ENCODE measurements at places on chromosomes 2 and 18.

- no peak for DNase-seq
These were observed 326.8 kb downstream of the LRRTM1 start for GRCh38 chr2:79977792-79978191.

- no peak for DNase-seq
These were observed 198.9 kb downstream of the TWIST2 start for GRCh38 chr2:239046822-239047221.

- peak; percentile 38 for DNase-seq
These were observed 19.1 kb downstream of the HDAC4 start for GRCh38 chr2:239381709-239382134.

- DNase-seq: no peak
These were observed 5.9 kb downstream of the NEU4 start for GRCh38 chr2:241814643-241815476.

- no peak for DNase-seq
These were observed 5.3 kb downstream of the FHL2 start for GRCh38 chr2:105393373-105394055.

DNA sequence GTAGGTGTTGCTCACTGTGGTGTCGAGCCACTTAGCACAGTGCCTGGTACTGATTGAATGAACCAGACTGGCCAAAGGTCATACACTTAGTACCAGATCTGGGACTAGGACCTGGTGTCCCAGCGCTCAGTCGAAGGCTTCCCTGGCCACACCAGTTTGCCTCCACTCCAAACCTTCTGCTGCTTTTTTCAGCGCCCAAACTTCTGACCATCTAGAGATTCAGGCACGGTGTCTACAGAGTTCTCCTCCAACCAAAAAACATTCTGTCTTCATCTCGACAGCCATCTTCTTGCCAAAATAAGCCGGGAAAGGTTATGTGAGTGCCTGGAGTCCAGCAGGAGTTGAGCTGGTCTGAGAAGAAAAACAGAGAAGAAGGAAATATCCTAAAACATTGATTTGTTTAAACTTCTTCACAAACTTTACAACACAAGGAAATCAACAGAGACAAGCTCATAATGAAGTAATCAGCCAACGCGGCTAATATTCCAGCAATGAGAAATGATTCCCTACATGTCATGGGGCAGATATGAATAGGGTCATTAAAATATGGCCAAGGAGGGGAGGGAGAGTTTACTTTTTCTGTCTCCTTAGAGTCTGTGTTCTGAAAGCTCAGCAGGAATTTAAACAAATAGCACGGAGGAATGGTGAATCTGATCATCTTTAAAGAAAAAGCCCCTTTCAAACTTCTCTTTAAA is 2.3 kb upstream of the GLI2 start:
- no peak for DNase-seq

- DNase-seq: no peak
These were observed 65.4 kb downstream of the LDAH start for GRCh38 chr2:20757405-20758090.

DNA sequence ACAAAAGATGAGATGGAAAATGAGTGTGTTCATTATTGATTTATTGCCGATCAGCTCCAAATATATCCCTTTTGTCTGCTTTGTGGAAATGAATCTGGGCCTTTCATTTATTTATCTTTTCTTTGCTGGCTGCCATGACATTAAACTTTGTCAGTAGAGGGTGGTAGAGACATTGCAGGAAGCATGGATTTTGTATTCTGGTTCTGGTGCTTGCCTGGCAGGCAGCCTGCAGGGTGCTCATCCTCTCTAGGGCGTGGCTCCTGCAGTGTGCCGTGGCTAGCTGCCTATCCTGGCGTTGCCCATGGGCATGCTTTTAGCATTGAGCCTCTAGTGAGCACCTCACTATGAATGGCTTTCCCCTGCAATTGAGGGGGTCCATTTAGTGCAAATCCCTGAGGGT is 593.1 kb downstream of the RNF144A start:
- DNase-seq: no peak

GRCh38 chr2:184113696-184114403 is 484.5 kb upstream of the ZNF804A start:
- DNase-seq: no peak

- no peak for DNase-seq
These were observed 73.0 kb downstream of the AGPS start for GRCh38 chr2:177465400-177466138.

- DNase-seq: no peak
These were observed 4.6 kb upstream of the PDK1 start for GRCh38 chr2:172551271-172551670.

DNA sequence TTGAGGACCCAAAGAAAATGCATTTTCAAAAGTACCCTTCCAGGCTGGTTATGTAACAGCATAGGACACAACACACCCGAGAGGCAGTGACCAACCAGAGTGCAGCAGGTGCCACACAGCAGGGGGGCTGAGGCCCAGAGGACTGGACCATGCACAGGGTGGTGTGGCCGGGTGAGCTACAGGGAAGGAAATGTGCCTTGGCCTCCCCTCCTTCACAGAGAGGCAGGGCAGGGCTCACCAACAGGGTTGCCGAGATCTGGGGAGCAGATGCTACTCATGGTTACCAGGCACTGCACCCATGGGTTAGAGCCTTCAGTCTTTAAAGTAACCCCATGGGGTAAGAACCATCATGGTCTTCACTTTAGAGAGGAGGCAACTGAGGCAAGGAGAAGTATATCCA is 158.4 kb downstream of the MSH2 start:
- DNase-seq: no peak
